ENCODE measurements at places on chromosomes 4 and X.

DNA sequence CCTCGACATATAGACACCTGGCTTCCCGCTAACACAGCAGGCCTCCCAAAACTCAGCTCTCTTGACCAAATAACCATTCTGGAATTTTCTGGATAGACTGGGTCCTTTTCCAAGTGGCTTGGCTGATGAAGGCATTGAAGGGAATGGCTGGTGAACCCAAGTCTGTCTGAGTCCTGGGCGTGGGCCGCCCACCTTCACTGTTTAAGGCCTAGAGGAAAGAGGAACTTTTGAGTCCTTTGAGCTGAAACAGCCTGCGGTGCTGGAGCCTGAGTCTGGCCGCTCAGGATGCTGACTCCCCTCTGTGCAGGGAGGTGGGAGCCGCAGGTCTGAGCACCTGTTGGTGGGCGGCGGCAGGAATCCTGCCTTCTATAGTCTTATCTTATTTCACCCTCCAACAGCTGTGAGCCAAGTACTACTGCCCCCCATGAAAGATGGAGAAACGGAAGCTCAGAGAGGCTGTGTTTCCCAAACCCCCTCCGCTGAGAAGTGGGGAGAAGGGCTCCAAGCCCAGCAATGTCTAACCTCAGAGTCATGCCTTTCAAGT lies 23.4 kb downstream of the ACOX3 start:
- no peak for DNase-seq
- peaks cover 12% of the 10 kb centered on the region for H3K4me1 ChIP-seq
- H3K36me3 ChIP-seq = peaks cover 29% of the 10 kb centered on the region
- no peak overlapping the region for H3K4me3 ChIP-seq
- no peaks in the 10 kb centered on the region for H3K27me3 ChIP-seq

GRCh38 chr4:25702848-25703247 lies 47.2 kb downstream of the SLC34A2 start:
- no peaks in the 10 kb centered on the region for H3K4me1 ChIP-seq
- no peaks in the 10 kb centered on the region for H3K36me3 ChIP-seq
- no peaks in the 10 kb centered on the region for H3K27me3 ChIP-seq
- H3K4me3 ChIP-seq = no peak overlapping the region

- H3K4me3 ChIP-seq = no peak overlapping the region
- no peaks in the 10 kb centered on the region for H3K36me3 ChIP-seq
- no peaks in the 10 kb centered on the region for H3K27me3 ChIP-seq
- H3K27ac ChIP-seq = no peak overlapping the region
- peaks cover 23% of the 10 kb centered on the region for H3K4me1 ChIP-seq
These were observed 2.8 kb downstream of the PNMA5 start for GRCh38 chrX:152991123-152991522.

DNA sequence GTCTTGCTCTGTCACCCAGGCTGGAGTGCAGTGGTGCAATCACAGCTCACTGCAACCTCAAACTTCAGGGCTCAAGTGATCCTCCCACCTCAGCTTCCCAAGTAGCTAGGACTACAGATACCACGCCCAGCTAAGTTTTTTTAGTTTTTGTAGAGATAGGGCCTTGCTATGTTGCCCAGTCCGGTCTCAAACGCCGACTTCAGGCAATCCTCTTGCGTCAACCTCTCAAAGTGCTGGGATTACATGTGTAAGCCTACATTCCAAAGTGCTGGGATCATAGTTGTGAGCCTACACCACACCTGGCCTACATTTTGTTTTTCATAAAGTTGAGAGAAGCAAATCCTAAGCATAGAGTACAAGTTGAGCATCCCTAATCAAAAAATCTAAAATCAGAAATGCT lies 42.2 kb downstream of the SMARCA5 start:
- no peak for DNase-seq
- H3K4me3 ChIP-seq = no peak overlapping the region
- H3K27ac ChIP-seq = no peak overlapping the region
- H3K4me1 ChIP-seq = no peaks in the 10 kb centered on the region
- H3K36me3 ChIP-seq = peaks cover 2% of the 10 kb centered on the region

DNA sequence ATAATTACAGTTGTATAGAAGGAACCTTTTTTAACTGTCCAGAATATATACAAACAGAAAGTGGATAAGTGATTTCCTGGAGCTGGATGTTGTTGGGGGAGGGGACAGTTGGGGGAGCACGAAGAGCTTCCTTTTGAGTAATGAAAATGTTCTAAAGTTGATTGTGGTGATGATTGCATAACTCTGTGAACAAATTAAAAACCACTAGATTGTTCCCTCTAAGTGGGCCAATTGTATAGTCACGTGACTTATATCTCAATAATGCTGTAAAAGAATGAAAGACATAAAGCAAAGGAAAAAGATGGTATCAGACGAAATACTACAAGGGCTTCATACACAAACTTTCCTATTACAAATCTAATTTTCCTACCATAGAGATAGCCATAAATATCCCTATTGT lies 2.7 kb downstream of the CT55 start:
- no peak overlapping the region for H3K4me3 ChIP-seq
- H3K36me3 ChIP-seq = no peaks in the 10 kb centered on the region
- no peaks in the 10 kb centered on the region for H3K4me1 ChIP-seq
- H3K27me3 ChIP-seq = no peaks in the 10 kb centered on the region

DNA sequence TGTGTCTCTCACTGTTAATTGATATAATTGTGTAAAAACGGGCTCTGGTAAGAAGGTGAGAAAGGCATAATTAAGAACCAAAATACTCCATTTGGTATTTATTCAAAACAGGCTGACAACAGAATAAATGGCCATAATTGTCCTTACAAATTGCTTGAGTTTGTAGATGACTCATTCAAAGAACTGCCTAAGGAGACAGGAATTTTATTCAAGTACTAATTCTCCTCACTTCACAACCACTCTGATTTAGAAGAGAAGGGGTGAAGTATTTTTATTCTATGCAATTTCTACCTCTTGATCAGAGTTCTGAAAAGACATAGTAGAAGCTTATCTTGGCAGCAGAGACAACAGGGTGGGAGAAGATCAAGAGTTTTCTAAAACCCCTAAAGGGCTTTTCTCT lies 43.1 kb downstream of the ATP11C start:
- H3K4me1 ChIP-seq = no peaks in the 10 kb centered on the region
- no peaks in the 10 kb centered on the region for H3K36me3 ChIP-seq
- H3K27ac ChIP-seq = no peak overlapping the region
- DNase-seq = no peak
- no peak overlapping the region for H3K4me3 ChIP-seq
- H3K27me3 ChIP-seq = no peaks in the 10 kb centered on the region

GRCh38 chr4:160318567-160319220 lies 1215.8 kb downstream of the RAPGEF2 start:
- H3K4me3 ChIP-seq = no peak overlapping the region
- no peaks in the 10 kb centered on the region for H3K27me3 ChIP-seq
- H3K36me3 ChIP-seq = no peaks in the 10 kb centered on the region
- H3K27ac ChIP-seq = no peak overlapping the region
- H3K4me1 ChIP-seq = no peaks in the 10 kb centered on the region

Measured in T-cell (primary cell).